CD4-positive, alpha-beta T cell treated with Interleukin-2 at 100 ng/mL for 4 hours (primary cell): ENCODE measurements at places on chromosomes 1 and 21.

- DNase-seq: no peak
Observed at GRCh38 chr21:39923476-39923875, 56.2 kb downstream of the PCP4 start.

DNA sequence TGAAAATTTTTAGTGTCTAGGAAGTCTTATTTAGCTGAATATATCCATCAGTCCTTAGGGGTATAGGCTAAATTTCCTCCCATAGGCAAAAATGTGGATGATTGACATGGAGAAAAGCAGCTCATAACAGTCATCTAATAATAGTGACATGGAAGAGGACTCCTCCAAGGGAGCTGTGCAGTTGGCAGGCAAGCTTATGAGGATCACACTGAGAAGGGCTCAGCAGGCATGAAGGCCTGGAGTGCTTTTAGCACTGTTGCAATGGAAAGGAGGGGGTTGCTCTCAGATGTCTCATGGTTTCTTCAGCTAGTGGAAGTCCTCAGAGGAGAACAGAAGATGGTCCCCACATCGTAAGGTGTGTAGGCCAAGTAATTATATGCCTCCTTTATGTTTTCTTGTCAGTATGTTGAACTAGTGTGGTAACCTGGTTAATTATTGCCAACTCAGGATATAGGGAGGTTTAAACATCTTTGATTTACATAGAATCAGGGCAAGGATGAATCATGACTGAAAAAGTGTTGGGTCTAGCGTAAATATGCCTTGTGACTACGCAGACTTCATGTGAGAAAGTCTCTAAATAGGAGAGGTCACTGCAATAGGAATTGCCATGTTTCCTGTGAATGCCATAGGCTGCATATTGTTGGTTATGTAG, 18.9 kb downstream of the VN1R5 start:
- DNase-seq: no peak

DNA sequence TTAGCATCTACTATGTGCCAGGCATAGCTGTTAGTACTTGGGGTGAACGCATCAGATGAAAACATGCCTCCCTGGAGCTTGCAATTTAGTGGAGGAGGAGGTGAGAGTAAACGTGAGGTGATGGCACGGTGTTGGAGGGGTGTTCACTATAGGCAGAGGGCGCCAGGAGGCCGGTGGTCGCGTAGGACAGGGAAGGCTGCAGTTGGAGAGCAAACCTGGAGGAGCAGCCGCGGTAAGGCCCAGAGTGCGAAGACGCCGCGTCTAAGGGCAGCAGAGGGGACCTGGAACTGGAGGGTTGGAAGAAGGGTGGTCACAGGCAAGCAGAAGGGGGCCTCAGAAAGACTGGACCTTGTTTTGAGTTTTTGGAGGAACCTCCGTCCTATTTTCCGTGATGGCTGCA, 30.2 kb upstream of the TRIM17 start:
- no peak for DNase-seq

- no peak for DNase-seq
Observed at GRCh38 chr1:228372183-228373003, 34.2 kb downstream of the TRIM11 start.

DNA sequence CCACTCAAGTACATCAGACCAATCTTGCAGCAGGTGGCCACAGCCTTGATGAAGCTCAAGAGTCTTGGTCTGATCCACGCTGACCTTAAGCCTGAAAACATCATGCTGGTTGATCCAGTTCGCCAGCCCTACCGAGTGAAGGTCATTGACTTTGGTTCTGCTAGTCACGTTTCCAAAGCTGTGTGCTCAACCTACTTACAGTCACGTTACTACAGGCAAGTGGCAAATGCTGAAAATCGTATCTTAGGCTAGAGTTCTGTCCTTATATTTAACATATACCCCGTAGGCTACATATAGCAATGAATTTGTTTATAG, 12.1 kb downstream of the HIPK1 start:
- DNase-seq: no peak

DNA sequence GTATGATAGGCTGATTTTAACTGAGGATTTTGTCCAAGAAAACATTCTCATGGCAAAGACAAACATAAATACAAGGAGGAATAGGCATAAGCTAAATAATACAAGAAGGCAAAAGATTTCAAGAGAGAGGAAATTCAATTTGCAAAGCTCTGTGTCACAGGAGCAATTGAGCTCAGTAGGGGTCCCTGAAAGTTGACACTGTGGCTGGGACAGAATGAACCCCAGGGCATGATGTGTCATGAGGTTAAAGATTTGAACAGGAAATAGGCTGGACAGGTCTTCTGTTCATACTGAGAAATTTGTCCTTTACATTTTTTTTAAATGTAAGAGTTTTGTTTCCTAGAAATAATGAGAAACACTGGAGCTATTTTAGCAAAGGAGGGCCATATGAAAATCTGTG, 555.4 kb upstream of the NEGR1 start:
- DNase-seq: no peak

DNA sequence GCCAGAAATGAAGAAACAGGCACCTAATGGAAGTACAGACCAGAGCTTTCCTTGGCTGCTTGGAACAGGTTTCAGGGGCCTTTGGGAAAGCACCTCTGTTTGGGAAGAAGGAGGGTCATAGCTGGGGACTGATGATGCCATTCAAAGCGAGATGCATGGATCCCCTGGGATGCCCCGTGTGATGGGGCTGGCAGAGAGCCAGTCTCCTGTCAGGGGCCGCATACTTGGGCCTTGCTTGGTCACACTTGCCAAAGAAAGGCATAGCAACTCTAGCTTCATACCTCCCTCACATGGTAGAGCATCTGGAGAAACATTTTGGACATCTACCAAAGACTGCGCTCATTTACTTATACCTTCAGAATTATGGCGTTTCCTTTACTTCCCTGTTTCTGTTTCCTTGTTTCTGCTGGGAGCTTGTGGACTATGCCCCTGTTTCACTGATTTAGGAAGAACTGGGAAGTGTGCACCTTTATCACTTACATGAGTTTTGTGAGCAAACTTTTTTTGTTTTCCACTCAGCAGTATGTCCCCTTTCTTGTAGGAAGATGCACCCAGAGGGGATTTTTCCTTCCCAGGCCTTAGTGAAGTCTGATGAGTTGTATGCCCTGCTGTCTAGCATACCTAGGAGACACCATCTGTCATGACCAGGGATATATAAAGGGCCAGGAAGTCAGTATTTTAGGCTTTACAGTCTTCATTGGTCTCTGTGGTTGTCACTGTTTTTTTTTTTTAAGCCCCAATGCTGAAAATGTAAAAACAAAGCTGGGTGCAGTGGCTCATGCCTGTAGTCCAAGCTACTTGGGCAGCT, 19.8 kb upstream of the ST3GAL3 start:
- DNase-seq: no peak

DNA sequence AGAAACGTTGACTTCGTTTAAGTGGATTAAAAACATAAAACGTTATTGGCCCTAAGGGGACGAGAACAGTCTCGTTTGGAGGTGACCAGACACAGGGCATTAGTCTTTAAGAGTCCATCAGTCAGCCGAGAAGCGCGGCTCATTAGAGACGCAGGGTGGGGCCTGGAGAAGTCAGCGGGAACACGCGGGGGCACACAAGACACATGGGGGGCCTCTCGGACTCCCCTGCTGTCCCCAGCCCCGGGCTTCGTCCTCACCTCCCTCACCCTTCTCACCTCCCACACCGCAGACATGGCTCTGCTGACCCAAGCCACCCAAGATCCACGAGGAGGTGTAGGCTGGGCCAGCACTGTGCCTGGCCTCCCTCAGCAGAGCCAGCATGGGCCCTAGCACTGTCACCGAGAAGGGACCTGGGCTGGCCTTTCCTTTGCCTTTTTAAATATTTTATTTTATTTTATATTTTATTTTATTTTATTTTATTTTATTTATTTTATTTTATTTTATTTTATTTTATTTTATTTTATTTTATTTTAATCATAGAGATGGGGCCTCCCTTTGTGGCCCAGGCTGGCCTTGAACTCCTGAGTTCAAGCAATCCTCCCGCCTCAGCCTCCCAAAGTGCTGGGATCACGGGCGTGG, 48.9 kb downstream of the MORN1 start:
- DNase-seq: no peak

- no peak for DNase-seq
Observed at GRCh38 chr1:28170001-28170596, 6.4 kb downstream of the PTAFR start.

DNA sequence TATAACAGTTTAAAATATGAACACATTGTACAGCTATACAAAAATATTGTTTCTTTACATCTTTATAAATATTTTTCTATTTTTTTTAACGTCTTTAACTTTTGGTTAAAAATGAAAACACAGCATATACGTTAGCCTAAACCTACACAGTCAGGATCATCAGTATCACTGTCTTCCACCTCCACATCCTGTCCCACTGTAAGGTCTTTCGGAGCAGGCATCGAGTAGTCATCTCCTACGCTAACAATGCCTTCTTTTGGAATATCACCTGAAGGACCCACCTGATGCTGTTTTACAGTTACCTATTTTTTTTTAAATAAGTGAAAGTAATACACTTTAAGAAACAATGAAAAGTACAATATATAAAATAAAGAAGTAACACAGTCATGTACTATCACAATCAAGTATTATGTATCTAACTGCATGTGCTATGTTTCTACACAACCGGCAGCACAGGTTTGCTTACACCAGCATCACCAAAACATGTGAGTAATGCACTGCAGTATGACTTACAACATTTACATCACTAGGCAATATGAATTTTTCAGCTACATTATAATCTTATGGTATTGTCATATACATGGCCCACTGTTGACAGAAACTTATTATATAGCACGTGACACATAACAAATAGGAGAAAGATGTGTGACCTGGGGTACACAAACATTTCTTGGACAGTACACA, 254.4 kb downstream of the AKT3 start:
- DNase-seq: peak; percentile 51

- no peak for DNase-seq
Observed at GRCh38 chr1:53130878-53131589, 11.4 kb downstream of the SLC1A7 start.

DNA sequence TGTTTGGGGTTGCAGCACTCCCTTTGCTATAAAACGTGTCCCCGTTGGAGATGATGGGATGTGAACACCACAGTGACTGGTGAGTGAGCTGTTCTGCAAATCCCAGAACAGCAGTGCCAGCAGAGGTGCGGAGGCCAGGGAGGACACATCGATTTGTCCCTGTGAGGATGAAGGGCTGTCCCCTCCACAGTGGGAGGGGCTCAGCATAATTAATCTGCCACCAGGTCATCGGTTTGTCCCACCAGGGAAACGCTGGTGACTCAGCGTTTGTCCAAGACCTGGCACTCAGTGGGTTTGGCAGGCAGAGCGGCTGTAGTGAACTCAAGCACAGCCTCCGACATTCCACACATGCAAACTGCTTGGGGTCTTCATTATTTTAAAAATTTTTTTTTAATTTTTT, 22.8 kb upstream of the PDE9A start:
- no peak for DNase-seq

DNA sequence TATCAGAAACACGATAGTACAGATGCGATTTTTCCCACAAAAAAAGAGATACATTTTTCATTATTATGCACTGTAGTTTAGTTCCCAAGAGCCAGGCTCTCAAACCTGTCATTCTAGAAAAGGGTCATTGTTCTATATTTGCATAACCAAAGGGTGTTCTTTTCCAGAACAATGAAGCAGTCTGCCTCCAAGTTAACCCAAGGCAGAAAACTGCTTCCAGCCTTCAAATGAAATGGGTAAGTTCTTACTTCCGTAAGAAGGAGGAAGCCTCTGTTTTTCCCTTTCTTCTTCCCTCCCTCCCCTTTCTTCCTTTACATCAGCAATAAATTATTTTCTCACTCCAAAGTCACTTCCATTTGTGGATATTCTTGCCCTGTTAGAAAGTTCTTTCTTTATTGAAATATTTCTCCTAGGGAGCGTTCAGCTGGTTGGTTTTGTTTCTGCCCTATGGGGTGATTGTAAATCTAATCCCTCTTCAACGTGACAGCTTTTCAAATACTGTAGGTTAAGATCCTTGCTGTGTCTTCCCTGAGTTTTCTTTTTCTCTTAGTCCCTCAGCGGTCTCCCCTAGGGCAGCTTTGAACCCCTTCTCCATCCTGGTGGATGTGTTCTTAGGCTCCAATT, 77.3 kb upstream of the PTGFRN start:
- DNase-seq: no peak

- no peak for DNase-seq
Observed at GRCh38 chr1:118809586-118809985, 178.6 kb downstream of the TBX15 start.

GRCh38 chr1:55447488-55447887, 232.3 kb upstream of the USP24 start:
- DNase-seq: no peak

DNA sequence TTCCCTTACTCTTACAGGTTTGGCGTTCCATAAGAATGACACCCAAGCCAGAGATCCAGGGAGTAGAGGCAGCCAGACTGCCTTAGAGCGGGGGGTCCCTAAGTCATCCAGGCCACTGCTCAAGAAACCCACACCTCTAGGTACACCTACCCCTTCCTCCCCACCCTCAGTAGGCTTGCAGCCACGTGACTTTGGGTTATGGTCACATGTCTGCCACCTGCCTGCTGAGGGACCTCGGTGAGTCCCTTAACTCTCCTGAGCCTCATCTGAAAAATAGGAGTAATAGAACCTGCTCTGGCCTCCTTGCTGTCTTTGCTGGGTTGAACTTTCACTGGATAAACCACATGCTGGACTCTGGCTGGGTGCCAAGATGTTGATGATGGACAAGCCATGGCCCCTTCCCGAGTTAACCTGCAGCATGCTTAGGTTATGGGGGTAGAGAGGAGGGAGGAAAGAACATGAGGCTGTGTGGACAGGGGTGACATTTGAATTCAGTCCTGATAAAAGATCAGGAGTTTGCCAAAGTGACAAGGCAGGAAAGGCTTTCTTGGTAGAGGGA, 4.5 kb downstream of the RPS6KA1 start:
- DNase-seq: no peak

- DNase-seq: no peak
Observed at GRCh38 chr1:17030206-17030605, 18.5 kb upstream of the ATP13A2 start.
